ENCODE measurements at places on chromosomes 1 and 21.

DNA sequence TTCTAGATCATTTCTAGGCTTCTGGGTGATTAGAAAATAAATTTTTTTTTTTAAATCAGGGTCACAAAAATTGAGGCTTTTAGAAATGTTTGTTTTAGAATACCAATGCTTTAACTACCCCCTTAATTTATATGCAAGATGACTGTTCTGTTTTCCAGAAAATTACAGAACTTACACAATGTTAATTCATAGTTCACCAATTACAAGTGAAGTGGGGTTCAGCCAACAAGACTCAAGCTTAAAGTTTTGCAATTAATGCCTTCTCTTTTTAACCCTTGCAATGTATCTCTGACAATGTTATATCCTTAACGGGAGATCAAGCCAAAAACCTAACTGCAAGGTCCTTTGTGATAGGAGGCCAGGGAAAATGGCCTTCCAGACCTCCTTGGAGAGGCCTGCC, 5.6 kb downstream of the PRELP start:
- no peak for DNase-seq

DNA sequence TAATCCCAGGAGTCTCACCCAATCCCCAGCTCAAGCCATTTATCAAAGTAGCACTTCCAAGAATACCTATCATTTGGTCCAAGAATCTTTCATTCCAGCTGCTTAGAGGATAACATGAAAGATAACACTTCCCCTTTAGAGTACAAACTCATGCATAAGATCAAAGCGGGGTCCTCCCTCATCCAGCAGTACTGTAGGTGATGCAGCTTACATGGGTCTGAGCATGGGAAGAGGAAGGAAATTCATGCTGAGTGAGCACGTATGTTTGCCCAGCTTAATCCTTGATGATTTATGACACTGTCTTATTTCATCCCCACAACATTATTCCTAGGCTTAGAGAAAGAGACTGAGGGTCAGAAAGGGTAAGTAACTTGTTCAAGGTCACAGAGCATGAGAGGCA, 167.1 kb upstream of the GJB5 start:
- DNase-seq: no peak

- DNase-seq: no peak
Observed at GRCh38 chr1:217717959-217718358, 86.8 kb downstream of the SPATA17 start.

GRCh38 chr1:3668585-3669300, 16.4 kb downstream of the TP73 start:
- no peak for DNase-seq

DNA sequence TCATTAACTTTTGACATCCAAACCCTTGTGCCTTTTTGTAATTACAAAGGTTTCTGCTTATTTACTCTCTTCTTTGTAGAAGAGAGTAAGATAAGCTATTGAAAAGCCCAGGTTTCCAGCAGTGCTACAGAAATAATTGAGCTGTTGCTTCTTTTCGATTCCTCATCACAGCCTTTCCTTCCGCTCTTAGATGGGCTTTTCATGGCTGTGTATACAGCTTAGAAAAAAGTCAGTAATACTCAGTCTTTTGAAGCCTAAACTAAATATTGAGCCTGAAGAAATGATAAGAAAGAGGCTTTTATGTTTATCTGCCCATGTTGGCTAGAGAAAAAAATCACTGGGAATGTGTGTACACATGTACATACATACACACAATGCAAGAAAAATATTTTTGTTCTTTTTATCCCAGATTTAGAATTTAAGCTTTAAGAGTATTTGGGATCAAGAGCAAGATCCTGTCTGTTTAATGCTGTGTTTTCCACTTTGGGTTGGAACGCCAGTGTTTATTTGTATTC, 172.4 kb downstream of the VPS13D start:
- DNase-seq: no peak

DNA sequence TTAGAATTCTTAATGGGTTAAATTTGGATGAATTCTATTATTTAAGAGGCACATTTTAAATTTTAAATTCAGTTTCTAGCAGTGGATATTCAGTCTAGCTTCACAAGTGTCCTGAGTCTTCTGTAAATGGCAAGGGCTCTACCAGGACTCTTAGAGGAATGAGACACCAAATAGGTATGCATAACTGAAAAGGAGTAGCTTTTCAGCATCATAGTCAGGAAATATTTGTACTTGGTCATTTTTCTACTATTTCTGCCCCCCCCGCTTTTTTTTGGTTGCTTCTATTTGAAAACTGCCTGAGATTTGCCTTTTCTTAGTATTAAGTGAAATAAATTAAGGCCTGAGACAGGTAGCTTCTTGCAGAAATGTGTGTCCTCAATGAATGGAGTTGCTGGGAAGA, 80.2 kb downstream of the MAST2 start:
- DNase-seq: no peak

- DNase-seq: no peak
Observed at GRCh38 chr1:119108988-119109387, 31.5 kb downstream of the WARS2 start.

DNA sequence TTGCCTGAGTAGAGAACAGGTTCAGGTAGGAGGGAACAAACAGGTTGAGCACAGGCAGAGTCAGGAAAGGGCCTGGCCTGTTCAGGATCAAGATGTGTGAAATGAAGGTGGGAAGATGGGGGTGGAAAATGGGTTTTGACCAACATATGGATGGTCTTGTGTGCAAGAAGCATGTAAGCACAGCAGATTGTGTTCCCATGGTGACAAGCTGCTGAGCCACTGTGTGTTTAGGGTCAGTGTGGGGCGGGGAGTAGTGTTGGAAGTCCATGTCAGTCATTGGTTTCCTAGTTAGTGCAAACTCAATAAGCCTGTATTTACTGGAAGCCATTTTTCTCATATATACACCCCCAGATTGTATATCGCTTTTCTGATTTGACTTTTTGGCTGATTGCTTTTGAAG, 111.9 kb downstream of the CAMTA1 start:
- no peak for DNase-seq

DNA sequence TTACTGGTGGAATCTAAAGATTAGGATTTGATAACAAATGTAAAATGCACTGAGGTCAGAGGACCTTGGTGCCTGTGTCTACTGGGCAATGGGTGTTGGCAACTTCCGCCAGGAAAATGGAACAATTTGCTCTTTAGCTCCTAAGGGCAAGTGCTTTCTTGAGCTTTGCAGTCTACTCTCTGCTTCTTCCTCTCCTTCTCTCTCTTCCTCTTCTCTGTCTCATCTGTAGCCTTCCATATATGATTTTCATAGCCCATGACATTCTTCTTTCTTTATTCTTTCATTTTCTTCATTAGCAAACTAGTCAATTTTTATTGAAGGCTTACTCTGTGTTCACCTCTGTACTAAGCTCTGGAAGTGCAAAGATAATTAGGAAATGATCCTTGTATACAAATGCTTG, 35.5 kb downstream of the OVGP1 start:
- DNase-seq: no peak

DNA sequence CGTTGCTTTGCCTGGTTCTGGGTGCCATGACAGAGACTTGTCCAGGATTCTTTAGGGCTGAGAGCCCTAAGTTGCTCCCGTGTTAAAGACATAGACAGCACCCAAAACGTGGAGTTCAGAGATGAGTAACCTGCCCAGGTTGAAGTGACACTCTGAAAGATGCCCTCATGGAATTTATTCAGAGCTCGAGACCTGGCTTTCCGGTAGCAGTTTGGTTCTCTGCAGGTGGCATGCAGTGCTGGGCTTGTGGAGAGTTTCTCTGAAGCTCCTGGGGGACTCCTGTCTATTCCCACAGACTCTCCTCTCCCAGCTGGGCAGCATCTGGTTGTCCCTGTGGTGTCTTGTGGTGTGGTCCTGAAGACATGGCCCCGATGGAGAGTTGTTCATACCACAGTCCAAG, 241.0 kb downstream of the RHOU start:
- no peak for DNase-seq

DNA sequence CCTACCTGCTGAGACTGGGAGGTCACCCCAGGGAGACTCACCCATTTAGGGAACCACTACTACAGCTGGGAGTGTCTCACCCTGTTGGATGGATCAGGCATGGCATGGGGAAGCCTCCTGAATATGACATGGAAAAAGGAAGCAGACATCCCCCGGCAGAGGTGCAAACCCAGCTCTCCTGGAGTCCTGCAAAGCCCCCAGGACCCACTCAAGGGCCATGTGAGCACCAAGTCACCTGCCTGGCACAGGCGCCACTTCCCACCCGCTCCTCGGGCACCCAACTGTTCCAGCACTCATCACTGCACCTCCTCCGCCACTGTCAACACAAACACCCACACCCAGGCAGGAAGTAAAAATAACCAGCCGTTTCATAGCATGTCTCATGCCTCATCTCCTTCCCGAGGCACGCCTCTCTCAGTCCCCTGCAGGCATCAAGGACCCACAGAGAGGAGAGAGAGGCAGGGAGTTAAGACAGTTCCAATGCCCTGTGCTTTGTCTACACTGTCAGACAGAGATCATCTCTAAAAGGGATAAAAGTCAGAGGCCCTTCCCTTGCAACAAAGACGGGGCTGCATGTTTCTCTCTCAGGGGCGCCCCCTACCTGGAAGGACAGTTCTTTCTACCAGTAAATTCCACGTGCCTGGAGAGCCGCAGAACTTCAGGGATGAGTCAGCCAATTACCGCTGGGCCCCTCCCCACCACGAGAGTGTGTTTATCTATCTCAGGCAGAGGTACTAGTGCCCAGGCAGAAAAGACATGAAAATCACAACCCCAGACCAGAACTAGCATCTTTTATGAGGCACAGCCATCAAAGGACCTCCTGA, 150.1 kb upstream of the SOD1 start:
- peak; percentile 89 for DNase-seq

DNA sequence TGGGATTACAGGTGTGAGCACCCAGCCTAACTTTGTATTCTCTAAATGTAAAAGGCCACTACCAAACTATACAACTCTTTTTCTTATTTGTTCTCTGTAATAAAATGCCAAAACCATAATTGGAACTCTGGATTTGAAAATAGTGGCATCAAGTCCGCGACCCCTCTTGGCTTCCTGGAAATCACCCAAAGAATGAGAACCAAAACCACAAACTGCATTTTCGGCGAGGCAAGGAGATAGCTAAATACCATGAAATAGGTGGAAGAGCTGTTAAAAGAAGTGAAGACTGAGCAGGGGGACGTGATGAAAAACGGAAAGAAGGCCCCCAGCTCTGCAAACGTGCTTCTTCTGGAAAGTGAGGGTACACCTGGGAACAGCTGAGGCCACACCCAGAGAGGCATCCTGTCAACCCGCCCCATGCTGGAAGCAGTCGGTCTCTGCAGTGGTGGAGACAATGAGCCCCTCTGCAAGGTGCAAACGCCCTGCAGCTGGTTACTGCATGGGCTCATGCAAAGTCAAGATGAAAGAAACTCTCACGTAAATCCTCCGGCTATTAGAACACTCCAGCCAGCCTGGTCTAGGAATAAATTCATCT, 22.5 kb downstream of the VPS26C start:
- peak; percentile 58 for DNase-seq

GRCh38 chr1:36523850-36524249, 41.1 kb upstream of the CSF3R start:
- DNase-seq: no peak

DNA sequence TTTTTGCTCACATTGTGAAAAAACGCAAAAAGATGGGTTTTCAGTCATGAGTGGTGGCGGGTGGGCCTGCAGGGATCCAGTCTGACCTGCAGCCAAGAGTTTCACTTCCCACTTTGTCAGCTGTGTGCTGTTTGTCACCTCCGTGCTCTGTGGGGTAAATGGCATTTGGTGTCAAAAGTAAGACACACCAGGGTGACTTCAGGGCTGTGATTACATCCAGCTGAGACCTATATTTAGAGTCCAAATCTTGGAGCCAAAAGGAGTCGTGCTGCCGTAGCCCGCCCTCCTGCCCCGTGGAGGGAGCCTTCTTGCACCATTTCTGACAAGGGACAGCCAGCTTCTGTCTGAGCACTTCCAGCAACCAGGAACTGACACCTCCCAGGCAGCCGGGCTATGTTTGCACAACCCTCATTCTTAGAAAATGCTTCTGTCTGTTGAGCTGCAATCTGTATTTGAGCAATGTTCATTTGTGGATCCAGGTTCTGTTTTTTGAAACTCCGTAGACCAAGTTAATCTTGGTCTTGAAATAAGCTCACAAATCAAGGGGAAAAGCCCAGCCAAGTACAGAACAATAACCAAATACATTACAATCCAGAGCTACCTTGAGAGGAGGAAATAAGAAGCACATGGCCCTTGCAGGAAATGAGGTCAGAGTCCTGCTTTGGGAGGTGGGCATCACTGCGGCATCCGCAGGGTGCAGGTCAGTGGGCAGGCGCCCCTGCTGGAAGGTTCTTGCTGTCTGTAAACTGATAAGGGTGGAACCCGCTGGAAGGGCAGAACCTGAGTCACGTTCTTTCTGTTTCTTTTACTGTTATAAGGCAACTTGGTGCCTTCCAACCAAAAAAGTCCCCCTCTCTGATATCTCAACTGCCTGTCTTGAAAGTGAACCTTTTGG, 14.4 kb downstream of the ABCG1 start:
- DNase-seq: peak; percentile 89

DNA sequence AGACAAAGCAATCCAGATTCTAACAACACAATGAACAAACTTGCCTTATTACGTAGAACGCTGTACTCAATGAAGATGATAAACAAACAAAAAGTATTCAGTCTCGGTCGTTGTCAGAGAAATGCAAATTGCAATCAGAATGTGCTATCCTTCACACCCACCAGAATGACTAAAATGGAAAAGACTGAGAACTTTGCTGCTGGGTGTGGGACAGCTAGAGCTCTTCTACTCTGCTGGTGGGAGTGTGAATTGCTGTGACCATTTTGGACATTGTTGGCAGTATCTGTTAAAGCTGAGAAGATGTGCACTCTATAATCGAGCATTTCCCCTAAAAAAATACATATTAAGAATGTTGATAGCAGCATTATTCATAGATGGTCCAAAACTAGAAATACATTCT, 111.4 kb downstream of the PEX14 start:
- no peak for DNase-seq

DNA sequence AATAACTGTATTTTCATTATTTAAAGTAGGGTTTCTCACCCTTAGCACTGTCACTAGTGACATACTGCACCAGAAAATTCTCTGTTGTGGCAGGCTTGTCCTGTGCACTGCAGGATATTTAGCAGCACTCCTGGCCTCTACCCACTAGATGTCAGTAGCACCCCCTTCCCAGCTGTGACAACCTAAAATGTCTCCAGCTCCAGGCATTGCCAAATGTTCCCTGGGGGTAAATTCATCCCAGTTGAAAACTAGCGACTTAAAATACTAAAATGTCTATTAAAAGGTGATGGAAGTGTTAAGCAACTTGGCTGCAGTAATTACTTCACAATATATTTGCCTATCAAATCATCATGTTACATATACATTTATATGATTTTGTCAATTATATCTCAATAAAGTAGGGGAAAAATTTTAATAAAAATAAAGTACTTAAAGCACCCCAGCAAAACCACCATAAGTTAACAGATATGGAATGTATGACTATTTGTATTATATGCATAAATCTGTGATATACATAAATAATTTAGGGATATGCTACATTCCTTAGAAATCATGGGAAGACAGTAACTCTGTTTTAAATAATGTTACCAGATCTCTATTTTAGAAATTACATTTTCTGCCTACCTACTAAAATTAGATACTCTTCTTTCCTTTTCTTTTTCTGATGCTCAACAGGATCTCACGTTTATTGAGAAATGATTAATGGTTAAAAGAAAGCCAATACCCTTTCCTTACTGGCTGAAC, 74.6 kb downstream of the ARID4B start:
- DNase-seq: peak; percentile 76

- DNase-seq: no peak
Observed at GRCh38 chr1:180805316-180805715, 107.4 kb upstream of the KIAA1614 start.

GRCh38 chr1:145977016-145977415, 12.5 kb downstream of the POLR3GL start:
- no peak for DNase-seq
